Stimulated activated CD8-positive, alpha-beta memory T cell treated with anti-CD3 and anti-CD28 coated beads, Interleukin-12 subunit alpha, Interleukin-12 subunit beta, amount 100 ng/mL, for 4 hours (primary cell): ENCODE measurements at places on chromosomes 4 and X.

DNA sequence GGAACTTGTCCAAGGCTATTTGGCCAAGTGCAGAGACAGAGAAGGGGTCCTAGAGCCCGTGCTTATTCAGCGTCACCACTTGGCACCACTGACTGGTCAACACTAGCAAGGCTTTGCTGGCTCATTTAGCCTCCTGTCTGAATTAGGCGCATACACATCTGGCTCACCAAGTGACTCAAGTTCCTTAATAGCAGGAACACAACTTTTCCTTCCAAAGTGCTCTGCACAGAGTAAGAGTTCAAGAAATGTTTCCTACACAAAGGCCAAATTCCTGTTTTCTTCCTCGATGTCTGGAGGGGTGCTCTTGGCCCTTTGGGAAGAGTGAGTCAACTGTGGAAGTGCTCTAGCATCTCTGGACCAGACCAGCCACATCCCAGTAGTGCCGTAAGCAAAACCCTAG, 26.8 kb upstream of the CENPU start:
- no peak for DNase-seq

- DNase-seq: no peak
Observed at GRCh38 chr4:177907736-177908424, 465.6 kb upstream of the AGA start.

DNA sequence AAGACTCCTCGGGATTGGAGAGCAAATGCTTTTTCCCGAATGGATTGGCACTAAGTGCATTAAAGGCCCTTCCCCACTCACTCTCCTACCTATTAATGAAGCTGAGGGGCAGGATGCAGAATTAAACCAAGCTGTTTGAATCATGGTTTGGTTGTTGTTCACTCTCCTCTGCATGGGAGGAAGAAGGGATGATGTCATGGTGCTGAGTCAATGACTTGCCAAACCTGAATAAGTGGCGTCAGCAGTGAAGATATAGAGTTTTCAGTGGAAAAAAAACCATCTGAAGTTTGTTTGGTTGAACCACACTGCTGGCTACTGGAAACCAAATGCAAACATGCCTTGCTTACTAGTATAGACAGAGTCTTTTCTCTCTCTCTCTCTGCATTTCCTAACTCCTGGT, 19.8 kb upstream of the ZXDA start:
- no peak for DNase-seq

DNA sequence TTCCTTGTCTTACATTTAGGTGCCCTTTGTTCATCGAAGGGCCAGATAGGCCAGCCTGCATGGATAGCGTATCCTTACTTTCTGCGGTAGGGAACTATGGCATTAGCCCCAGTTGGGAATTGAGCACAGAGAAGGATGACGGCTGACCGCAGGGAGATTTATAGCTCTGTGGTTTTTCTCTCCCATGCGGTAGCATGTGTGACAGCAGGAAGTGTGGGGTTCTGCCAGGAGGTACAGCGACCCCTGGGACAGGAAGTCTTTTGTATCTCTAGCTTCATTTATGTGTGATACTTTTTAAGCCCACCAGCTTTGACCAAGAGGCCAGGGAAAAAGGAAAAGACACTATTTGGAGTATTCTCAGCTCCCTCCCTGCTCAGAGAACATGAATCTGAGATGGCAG, 33.1 kb downstream of the GAB3 start:
- DNase-seq: no peak

DNA sequence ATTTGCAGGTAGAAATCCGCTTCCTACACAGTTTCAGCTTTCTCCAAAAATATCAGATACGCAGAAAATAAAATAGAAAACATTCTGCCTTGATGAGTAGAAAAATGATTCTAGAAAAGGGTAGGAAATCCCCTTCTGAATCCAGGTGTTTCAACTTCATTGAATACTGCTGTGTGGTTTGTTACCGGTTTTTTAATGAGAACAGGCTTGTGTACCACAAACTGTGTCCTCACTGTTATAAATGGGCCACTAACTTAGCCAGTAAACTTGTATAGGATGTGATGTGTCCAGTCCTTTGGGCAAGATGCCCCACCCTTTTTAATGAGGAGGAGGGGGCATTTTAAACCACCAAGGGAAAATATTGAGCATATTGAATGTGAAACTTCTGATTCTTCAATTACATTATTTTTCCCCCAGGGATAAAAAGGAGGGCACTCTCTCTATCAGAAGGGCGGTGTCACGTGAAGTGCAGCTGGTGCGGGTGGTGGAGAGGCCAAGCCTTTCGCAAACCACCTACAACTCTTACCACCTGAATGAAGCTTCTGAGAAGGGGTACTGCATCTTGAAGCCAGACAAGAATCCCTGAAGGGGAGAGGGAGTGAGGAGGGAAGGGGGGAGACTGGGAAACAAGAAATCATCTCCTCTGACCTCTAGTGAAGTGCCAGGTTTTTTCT, 4.5 kb downstream of the CXXC4 start:
- no peak for DNase-seq

GRCh38 chr4:118343501-118343900, 9.3 kb downstream of the PRSS12 start:
- DNase-seq: no peak

DNA sequence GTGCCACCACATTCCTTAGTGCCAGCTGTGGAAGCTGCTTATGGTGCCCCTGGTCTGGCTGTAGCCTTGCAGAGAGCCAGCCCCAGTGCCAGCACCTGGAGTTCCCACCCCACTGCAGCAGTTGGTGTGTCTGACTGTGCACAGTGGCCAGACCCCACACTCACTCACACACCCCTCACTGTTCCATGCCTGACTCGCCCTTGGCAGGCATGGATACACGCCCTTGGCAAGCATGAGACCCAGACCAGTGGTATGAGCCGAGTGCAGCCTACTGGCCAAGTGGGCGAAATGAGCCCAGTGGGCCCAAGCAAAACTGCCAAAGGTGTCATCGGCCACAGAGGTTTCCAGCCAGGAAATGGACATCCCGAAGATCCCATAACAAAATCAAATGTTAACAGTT, 27.4 kb downstream of the NAA11 start:
- no peak for DNase-seq

- DNase-seq: no peak
Observed at GRCh38 chrX:17299206-17299605, 75.8 kb upstream of the NHS start.

DNA sequence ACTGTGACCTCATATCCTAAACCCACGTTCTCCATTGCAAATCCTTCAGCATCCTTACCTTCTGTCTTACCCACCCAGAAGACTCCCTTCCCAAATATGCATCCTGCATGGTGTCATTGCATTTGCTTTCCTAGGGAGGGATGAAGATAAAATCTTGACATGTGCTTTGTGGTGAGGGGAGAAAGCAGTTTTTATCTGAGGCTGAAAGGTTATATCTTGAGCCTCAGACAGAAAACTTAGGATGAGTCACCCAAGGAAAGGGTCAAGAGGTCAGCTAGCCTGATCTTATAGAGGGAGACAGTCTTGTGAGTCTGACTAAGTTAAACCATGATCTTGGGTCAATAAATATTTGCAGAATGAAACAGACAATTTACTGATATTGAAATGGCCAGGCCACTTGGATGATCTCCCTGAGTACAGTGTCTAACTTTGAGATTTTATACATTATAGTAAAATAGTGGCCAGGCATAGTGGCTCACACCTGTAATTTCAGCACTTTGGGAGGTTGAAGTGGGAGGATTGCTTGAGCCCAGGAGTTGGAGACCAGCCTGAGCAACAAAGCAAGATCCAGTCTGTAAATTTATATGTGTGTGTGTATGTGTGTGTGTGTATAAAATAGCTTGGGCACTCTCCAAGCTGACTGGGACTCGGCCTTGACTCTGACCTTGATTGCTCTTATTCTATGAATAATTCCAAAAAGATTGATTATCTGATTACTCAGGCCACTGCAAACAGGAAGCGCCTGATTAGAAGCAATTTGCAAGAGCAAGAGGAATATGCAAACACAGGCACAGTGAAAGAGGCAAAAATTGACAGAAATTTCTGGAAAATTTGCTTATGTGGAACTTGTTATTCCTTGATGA, 15.4 kb upstream of the FAM9C start:
- no peak for DNase-seq

GRCh38 chrX:97692575-97692974, 808.9 kb downstream of the RPA4 start:
- no peak for DNase-seq

DNA sequence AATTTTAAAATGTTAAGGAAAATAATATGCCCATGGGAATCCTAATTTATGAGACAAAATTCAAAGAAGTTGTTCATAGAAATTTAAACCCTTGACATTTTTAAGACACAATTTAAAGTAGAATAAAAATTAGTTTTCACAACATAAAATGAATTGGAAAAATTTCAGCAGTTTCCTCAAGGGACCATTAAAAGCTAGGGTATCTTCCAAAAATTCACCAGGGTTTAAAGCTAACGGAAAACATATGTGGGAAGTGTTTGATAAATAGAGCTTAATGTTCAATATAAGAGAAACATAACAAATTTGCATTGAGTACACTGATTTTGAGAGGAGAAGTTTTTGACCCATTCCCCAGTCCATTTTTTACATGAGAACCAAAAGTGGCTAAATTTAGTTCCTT, 228.9 kb upstream of the TTC29 start:
- no peak for DNase-seq

GRCh38 chrX:118510111-118510510, 14.5 kb downstream of the DOCK11 start:
- no peak for DNase-seq

- no peak for DNase-seq
Observed at GRCh38 chrX:133444196-133444595, 28.9 kb upstream of the GPC4 start.

DNA sequence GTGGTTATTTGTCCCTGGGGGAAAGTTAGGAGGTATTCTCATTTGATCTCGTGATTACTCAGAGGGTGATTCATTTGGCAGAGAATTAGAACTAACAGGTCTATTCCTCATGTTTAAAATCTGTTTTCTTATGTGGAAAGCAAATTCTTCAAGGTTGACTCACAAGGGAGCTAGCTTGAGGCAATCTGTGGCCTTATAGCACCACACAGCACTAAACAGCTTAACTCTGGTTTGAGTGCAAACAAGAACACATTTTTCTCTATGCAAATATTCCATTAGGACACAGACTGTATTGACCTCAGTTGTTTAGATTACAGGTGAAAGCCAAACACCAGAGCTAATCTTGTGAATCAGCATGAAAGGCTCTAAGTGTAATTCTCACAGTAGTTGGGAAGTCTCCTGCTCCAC, 694.4 kb upstream of the POU3F4 start:
- no peak for DNase-seq

DNA sequence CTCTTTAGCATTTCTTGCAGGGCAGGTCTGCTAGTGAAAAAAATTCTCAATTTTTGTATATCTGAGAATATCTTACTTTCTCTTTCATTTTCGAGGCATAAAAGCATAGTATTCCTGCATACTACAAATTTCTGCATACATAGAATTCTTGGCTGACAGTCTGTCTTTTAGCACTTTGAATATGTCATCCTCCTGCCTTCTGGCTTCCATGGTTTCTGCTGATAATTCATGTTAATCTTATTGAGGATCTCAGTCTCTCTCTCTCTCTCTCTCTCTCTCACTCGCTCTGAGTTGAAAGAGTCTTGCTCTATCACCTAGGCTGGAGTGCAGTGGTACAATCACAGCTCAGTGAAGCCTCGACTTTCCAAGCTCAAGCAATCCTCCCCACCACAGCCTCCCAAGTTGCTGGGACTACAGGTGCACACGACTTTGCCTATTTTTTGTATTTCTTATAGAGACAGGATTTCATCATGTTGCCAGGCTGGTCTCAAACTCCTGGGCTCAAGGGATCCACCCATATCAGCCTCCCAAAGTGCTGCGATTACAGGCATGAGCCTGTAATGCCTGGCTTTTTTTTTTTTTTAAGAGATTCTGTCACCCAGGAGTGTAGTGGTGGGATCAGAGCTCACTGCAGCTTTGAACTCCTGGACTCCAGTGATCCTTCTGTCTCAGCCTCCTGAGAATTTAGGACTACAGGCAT, 161.3 kb downstream of the FNIP2 start:
- no peak for DNase-seq

GRCh38 chrX:119622356-119623232, 16.4 kb upstream of the NKRF start:
- DNase-seq: no peak

DNA sequence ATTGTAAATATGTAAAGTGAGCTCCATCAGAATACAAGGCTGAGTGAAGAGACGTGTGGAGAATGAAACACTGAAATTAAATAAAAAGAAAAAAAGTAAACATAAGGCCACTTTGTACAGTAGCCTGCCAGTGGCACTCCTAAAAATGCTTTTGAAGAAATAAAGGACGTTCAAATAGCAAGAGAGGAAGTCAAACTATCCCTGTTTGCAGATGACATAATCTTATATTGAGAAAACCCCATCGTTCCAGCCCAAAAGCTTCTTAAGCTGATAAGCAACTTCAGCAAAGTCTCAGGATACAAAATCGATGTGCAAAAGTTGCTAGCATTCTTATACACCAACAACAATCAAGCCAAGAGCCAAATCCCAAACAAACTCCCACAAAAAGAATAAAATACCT, 24.2 kb downstream of the RASSF6 start:
- DNase-seq: no peak

DNA sequence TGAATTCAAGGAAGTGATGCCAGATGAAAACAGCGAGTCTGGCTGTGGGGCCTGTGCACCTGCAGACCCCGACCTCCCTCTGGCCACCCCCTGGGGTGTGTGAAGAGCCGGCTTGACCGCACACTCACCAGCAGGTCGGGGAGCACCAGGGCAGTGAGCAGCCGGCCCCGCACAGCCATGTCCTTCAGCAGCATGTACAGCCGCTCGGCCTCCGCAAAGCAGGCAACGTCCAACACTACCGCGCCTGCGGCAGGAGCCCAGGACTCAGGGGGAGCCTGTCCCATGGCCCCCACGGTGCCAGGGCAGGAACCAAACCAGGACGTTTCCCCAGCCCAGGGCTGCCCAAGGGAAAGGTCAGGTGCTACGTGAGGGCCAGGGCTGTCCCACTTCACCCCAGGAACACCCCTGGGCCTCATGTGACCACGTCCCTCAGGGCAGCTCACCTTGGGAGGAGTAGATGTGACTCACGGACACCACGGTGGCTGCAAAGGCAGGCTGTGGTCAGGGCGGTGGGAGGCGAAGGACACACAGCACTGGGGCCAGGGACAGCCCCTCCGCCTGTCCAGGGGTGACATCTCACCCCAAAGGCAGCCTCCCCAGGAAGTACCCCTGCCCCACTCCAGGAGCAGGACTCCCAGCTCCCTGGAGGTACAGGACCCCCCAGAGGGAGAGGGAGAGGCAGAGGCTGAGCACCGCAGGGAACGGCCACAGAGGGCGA, 8.2 kb downstream of the DGKQ start:
- no peak for DNase-seq

DNA sequence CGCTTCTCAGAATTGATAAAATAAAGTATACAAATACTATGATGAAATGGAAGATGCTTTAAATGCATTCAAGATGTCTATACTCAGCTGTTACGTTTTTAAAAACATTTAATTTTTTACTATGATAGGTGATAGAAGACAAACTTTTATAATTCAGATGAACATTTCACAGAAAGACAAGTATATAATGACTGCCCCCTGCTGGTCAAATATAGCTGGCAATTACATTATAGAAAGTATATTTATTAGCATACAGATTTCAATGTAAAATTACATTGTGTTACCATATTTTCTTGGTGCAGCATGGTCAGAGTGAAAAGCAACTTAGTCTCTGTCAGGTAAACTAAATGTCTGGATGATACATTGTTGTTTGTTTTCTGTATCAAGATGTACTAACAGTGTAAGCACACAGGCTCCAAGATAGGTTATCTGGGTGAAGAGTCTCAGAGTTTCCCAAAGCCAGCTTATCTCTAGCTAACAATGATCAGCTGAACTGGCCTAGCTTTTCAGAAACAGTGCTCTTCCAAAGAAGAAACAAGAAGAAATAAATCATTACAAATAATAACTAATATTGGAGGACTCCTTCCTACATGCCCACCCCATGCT, 54.1 kb downstream of the SRPX start:
- no peak for DNase-seq

- no peak for DNase-seq
Observed at GRCh38 chr4:32748498-32748897, 2028.3 kb downstream of the PCDH7 start.
